ENCODE measurements at places on chromosomes 4 and X.

GRCh38 chr4:183987987-183988392 is 82.9 kb downstream of the STOX2 start:
- peak; percentile 98 for DNase-seq

GRCh38 chrX:8089141-8089540 is 81.9 kb downstream of the VCX2 start:
- no peak for DNase-seq

GRCh38 chr4:146061610-146062334 is 113.7 kb upstream of the LSM6 start:
- DNase-seq = no peak

GRCh38 chr4:123659262-123659661 is 262.7 kb downstream of the SPRY1 start:
- DNase-seq = no peak

All from H4 (cell line).